ENCODE measurements at places on chromosomes 5 and 9.
A peak's percentile ranks its signal among the peaks of the same experiment; 100 is the strongest.

DNA sequence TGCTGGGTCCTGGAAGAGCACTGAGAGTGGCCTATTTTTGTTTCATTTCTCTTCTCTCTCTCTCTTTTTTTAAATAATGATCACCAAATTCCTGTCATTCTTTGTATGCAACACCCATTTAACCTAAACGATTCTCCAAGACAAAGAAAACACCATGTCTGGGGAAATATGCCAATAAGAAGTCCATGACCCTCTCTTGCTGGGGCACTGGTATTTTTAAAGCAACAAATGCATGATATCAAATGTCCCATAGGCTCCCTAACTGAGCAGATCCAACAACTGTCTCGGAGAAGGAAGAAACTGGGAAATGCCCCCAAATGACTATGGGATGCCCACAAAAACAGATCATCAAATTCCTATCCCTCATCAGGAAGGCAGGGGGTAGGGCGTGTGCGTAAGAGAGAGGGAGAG lies 567.4 kb downstream of the CCDC171 start:
- DNase-seq: no peak

DNA sequence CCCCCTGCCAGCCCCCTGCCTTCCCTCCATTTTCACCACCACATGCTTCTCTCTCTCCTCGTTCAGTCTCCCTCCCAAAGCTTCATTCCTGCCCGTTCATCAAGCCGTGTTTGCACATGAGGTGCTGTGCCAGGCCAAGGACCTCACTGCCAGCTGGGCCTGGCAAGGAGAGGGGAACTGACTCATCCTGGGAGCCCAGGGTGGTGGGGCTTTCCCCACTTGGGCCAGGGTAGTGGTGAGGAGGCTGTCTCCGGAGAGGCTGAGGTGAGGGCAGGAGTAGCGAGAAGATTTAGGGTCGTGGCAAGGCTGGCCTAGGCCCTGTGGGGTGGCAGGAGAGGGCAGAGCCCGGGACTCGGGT lies 30.4 kb upstream of the NOTCH1 start:
- peak; percentile 20 for DNase-seq

DNA sequence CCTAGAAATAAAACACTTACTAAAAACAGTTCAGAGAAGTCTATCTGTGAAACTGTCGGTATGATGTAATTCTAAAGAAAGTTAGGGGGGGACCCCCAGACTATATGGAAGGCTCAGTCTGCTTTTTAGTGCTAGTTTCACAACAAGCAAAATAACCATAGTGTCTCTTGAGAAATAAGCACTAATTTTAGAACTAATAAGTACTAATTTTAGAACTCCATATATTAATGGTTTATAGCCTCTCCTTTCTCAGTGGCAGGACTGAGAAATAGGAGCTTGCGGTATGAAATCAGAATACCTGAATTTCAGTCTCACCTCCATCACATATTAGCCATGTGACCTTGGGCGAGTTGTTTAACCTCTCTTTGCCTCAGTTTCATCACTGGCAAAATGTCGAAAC lies 1.4 kb upstream of the PHF24 start:
- no peak for DNase-seq

DNA sequence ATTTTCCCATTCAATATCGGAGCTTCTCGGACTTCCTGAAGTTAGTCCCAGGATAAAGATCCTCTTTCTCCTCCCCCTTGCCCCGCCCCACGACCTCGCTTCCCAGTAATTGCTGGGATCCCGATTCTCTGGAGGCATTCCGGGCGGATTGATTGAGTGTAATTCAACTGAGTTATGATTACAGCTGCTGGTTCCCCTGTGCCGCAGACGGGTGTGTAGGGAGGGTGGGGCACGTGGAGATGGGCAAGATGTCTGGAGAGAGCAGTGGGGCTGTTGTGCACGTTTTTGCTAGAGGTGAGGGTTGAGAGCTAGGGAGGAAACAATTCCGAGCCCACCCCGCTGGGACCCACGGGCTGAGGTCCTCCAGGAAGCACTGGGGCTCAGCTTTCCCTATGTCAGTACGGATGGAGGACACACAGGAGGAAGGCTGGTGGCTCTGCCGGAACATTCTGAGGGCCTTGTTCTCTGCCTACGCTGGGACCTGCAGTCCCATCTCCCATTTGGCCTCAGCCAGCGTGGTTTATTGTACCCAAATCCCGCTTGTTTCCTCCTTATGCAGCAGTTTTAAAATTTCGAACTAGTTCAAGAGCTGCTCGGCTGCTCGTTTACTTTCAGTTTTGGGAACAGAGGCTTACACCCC lies 2.4 kb upstream of the DMRT2 start:
- no peak for DNase-seq

DNA sequence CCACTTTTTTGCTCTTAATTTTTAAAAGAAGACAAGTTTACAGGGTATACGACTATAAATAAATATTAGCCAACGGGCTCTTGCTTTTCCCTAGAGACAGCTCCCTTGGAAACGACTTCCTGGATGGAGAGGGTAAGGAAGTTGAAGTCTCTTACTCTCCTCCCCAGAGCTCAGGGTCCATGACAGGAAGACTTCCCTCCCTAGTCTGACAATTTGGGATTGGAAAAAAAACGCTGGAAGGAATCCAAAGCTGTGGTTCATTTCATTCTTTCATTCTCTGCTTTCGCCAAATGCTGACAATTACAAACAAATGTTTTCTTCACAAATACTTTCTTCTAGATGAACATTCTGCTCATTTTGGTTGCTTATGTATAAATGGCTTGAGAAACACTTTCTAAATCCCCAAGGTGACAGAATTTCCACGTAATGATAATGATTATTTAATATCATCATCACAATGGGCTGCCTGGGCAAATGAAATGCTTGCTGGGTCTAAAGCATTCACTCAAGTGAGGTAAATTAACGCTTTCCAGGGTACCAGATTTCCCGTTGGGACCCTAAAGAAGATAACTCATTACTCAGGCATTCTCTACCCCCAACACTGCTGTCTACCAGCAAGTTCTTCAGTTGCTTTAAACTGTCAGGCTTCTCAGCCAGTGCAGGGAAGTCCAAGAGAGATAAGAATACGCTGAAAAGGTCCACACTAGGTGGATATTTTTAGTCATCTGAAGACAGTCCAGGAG lies 139.8 kb upstream of the SLC30A5 start:
- DNase-seq: no peak

DNA sequence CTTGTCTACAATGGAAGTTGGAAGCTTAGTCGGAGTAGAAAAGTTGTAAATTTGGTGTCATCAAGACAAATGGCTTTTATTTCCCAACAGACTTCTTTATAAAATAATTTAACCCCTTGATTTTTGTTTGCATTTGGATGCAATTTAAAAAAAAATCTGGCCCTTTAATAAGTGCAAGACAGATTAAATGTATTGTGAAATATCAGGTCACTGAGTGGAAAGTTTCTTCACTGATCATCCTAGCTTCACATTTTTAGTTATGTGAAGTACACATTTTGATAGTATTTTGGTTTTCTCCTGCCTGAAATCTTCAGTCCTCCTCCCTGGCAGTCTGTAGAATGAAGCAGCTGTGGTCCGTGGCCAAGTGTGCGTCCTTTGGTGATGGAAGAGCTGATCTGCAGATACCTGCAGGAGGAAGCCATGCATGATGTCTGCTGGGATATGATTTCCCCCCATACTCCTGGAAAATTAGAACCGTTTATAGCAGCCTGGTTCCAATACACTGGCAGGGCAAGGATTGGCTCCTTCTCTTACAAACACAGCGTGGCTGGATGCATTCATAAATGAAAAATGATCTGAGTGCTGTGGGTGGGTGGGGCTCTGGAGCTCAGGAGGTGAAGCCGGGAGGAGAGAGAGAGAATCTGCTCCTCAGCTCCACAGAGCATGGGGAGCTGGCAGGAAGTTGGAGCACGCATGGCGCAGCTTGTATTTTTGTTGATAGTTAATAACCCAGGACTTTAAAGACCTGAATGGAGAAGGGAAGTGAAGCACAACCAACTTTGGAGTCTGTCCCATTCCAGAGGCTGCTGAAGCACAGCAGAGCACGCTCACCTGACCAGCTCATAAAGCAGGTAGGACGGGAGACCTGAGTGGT lies 238.4 kb downstream of the GOLPH3 start:
- no peak for DNase-seq
